ENCODE measurements at places on chromosomes 11 and 22.

- DNase-seq = no peak
These were observed 28.6 kb downstream of the LRRC32 start for GRCh38 chr11:76641905-76642304.

GRCh38 chr22:43839781-43840180 lies 22.5 kb downstream of the SULT4A1 start:
- no peak for DNase-seq

GRCh38 chr11:15215005-15215404 lies 100.3 kb downstream of the INSC start:
- no peak for DNase-seq

- DNase-seq = no peak
These were observed 49.2 kb downstream of the APOL5 start for GRCh38 chr22:35766654-35767580.

DNA sequence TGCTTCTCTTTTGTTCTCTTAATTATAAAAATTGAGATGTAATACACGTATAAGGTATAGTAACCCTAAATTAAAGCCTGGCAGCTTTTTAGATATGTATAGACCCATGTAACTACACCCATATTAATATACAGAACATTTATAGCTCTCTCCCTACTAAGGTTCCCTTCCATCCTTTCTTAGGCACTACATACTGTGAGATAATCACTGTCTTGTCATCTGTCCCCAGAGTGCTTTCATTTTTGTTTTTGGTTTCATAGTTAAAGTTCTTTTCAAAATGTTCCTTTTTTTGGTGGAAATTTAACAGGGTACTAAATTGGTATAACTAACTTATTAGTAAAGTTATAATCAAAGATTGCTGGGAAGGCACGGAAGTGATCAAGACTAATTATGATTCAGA lies 49.2 kb downstream of the MTMR3 start:
- DNase-seq = no peak

DNA sequence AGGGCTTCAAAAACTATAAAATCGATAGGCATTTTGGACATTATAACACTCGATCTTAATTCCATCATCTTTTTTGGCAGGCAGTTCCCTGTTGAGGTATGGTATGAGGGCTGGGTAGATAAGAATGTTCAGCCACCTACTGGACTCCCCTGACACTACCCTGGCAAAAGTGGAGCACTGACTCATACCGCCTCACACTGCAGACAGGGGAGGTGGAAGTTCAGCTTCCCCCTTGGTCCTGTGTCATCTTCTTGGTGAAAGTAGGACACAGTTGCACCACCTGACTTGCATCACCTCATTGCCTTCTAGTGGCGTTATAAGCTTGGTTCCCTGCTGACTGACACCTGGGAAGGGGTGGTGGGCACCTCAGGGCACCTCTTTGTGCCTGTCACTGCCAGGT lies 30.4 kb downstream of the PAAF1 start:
- DNase-seq = peak; percentile 73

DNA sequence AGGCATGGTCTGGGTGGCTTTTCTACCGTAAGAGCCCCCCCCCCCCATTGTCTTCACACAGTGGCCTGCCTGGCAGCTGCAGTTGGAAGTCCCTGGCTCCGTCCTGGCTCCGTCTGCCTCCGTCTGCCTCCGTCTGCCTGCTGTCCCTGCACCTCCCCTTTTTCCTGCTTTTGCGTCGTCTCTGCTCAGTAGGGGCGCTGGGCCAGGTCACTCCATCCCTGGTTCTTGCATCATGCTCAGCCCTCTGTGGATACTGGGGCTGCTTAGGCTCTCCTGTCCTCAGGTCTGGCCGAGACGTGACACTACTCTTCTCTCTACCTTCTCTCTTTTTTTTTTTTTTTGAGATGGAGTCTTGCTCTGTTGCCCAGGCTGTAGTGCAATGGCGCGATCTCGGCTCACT lies 27.8 kb downstream of the AP2A2 start:
- DNase-seq = no peak

- no peak for DNase-seq
These were observed 15.3 kb upstream of the CWF19L2 start for GRCh38 chr11:107472966-107473365.

DNA sequence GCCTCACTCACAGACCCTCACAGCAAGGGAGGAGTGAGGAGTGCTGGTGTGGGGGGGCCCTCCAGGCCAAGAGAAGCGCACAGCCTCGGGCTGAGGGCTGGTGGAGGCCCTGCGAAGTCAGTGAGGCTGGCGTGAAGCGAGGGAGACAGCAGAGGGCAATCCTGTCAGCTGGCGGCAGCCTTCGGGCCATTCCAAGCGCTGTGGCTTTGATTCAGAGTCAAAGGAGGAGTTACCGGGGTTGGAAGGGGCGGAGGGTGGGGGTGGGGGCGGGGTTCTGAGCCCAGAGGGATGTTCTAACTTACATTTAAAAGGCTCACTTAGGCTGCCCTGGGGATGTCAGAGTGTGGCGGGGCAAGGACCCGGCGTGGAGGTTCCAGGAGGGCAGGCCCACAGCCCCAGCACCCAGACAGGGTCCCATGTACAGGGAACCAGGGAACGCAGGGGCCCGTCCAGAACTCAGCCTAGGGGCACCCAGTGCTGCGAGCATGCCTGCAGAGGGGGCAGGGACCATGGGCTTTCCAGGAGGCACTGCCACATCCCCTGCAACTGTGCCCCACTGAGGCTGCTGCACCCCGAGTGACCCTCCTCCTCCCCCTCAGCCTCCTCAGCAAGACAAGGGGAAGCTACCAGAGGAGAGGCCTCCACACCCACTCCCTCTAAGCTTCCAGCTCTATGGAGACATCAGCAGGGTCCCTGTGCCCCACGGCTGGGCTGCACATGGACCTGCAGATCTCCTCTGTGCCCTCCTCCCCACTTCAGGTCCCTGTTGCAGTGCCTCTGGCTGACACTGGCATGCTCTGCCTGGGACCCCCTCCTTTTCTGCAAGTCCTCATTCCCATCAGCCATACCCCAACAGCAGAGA lies 39.7 kb upstream of the TTLL12 start:
- no peak for DNase-seq

- DNase-seq = peak; percentile 61
These were observed 147.2 kb downstream of the TRPC6 start for GRCh38 chr11:101436511-101437142.

All from hematopoietic multipotent progenitor cell treated with erythropoietin and hydrocortisone succinate and interleukin-3 and kit ligand, for 6 days (in vitro differentiated cells).